CD8-positive, alpha-beta T cell (primary cell): ENCODE measurements at places on chromosomes 6 and 20.

DNA sequence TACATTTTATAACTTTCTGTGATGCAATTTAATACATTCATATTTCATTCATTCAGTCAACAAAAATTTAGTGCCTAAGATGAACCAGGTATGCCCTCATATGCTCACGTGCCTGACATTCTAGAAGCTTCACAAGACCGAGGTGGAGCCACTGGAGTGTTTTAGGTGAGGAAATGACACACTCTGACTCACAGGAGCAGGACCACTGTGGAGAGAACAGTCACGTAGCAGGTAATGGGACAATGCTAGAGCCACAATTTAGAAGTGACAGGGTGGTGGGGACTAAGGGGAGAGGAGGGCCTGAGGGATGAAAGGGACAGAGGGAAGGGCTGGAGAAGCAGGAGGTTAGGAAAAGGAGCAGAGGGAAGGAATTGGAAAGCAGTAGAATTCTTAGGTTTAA, 17.6 kb upstream of the HLA-A start:
- DNase-seq: no peak

DNA sequence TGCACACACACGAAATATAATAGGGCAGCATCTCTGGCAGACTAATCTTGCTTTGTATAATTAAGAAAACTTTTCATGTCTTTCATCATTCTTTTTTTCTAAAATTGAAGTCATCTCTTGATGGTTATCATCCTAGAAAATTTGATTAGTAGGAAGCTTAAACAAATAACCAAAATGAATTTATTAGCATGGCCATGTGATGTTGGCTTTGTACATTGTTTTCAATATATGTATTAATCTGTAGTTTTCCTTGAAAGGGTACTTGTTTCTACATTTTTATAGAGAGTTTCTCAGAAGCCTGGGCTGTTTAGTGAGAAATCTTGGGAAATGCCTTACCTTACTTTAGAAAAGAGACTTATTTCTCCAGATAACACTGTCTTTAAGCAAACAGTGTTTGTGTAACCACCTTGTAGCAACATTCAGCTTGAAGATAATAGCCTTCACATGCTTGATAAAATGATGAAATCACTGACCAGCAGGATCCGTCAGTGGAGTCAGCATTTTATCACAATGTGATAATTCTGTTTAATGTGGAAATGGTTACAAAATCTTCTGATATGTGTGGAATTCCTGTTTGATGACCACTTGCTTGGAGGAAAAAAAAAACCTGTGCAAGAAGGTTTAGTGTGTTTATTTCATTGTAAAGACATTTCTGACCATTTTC, 147.8 kb downstream of the MACROD2 start:
- DNase-seq: no peak

GRCh38 chr6:64146876-64147275, 511.3 kb downstream of the PHF3 start:
- DNase-seq: no peak

DNA sequence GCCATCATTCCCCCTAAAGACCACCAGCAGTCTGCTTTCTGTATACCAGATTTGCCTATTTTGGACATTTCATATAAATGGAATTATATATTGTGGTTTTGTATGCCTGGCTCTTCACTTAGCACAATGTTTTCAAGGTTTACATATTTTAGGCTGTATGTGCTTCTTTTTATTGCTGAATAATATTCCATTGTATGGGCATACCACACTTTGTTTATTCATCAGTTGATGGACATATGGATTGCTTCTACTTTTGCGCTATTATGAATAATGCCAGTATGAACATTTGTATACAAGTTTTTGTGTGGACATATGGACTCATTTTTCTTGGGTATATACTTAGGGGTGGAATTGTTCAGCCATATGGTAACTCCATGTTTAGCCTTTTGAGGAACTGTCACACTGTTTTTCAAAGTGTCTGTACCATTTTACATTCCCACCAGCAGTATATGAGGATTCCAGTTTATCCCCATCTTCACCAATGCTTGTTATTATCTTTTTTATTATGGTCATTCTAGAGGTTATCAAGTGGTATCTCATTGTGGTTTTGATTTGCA, 12.7 kb downstream of the L3MBTL1 start:
- DNase-seq: no peak

- no peak for DNase-seq
Measured at GRCh38 chr6:42201382-42201781, 6.6 kb upstream of the GUCA1B start.

GRCh38 chr20:59194023-59194935, 30.7 kb downstream of the ZNF831 start:
- no peak for DNase-seq

- no peak for DNase-seq
Measured at GRCh38 chr20:46666818-46667515, 15.7 kb upstream of the SLC13A3 start.

- DNase-seq: no peak
Measured at GRCh38 chr6:40906759-40907158, 132.3 kb downstream of the UNC5CL start.

- DNase-seq: no peak
Measured at GRCh38 chr20:4555188-4555890, 166.4 kb upstream of the PRND start.

GRCh38 chr20:63473555-63474449, 1.3 kb upstream of the KCNQ2 start:
- no peak for DNase-seq

- DNase-seq: no peak
Measured at GRCh38 chr6:167764713-167765479, 61.8 kb upstream of the AFDN start.

GRCh38 chr20:17569616-17570346, at the start of gene DSTN:
TSS of gene DSTN (plus strand) at chr20:17570075. CDS start at chr20:17570209, 134 bp downstream.
- peak; percentile 93 for DNase-seq

- no peak for DNase-seq
Measured at GRCh38 chr6:105757512-105758200, 328.5 kb upstream of the PRDM1 start.

DNA sequence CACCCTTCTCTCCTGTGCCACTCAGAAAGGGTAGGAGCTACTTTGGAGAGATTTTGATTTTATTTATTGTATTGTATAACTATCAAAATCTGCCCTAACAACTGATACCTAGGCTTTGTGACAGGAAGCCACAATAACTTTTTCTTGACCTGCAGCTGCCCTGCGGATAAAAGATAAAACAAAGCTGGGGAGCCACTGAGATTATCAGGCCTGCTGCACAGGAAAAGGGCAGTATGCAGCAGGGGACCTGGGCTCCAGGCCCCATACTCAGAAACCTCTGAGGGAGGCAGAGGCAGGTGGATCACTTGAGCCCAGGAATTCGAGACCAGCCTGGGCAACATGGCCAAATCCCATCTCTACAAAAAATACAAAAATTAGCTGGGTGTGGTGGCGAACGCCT, 980 bp upstream of the SNX21 start:
- no peak for DNase-seq

DNA sequence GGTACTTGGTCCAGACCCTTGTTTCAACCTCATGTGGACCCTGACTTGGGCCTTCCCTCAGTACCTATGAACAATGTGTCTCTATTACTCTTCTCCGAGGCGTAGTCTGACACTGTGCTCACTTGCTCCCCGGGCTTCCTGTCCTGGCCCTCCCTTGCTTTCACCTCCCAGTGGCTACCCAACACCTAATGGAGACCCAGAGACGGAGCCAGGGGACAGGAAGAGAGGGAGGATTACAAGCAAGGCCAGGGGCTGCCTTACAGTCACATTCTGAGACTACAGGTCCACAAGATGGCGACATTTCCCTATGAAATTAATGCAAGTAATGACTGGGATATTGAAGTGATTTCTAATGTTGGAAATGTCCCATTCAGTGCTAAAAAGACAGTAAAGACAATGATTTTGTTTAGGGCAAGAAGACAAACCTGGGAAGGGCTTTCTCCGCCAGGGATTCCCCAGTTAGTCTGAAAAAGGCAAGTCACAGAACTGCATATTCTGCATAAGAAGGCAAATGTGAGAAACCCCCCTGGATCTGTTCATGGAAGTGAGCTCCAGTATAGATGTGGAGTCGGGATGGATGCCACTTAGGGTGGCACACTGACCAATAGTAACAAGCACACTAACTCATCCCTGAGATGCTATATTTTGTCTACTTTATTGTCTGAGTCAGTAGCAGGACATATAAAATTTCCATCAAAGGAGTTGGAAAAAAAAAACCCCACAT, 44.0 kb upstream of the ZBTB24 start:
- peak; percentile 68 for DNase-seq

DNA sequence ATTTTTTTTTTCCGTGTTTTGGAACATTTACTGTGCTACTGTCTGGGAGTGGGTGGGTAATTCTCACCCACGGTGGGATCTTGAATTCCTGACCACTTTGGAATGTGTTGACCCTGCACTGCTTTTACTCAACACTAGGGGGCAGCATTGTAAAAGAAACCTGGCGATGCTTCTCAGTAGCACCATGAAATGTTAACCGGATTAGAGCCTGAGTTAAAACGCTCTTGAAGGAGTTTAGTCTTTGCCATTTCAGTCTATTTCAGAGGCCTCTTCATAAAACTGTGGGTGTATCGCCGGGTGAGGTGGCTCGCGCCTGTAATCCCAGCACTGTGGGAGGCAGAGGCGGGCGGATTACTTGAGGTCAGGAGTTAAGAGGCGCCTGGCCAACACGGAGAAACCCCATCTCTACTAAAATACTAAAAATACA, 114.4 kb upstream of the PRND start:
- DNase-seq: peak; percentile 70

- no peak for DNase-seq
Measured at GRCh38 chr6:14513496-14514393, 396.2 kb downstream of the CD83 start.

- no peak for DNase-seq
Measured at GRCh38 chr20:63321148-63321831, 28.3 kb downstream of the COL20A1 start.

DNA sequence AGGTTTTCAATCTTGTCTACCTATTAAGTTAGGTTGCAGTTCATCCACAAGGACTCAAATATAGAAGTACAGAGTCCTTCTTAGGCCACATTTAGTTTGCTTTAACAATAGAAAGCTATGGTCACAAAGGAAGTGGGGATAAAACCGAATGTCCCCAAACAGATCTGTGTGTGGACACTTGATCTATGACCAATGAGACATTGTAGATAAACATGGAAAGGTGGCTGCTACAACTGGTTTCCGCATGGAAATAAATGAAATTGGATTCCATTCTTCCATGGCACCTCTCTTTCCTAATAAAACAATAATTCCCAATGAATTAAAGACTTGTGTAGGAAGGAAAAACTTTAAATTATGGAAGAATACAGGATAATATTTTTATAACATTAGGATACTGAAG, 20.4 kb upstream of the DOK5 start:
- DNase-seq: no peak

- no peak for DNase-seq
Measured at GRCh38 chr20:37943033-37943432, 40.1 kb downstream of the VSTM2L start.

DNA sequence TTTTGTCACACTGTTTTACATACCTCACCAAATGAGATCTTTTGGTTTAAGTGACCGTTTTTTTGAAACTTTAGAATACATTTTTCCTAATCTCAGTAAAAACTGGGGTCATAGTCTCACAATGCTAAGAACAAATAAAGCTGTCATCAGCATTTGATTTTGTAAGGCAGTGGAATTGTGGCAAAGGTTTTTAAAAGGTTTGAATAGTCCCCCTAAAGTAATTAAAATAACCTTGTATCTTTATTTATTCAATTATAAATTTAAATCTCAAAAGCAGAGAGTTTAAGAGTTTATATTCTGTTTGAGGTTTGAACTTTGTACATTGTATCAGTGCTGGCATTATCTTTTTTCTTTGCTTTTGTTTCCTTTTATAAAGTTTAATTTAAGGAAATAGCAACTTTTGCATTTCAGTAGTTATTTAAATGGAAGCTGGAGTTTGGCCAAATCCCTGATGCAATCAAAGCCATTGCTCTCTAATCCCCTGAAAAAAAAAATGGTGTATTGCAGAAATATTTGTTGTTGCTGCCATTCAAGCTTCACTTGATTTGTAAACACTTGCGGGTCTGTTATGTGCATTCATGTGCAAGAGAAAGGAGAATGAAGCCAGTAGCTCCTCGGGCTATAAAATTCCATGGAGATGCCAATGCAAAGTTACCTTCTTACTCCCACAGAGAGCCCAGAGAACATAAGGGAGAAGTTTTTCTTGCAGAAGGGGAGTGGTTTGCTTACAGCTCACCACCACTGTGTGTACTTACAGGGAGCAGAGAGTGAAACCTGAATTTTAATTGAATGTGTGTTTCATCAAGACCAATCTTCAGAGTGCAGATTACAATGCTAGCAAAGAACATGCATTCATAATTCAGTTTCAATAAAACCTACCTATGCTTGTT, 391.8 kb downstream of the ARHGAP18 start:
- no peak for DNase-seq

GRCh38 chr6:116268589-116269293, 11.0 kb downstream of the TSPYL1 start:
- peak; percentile 69 for DNase-seq

GRCh38 chr6:101118136-101118396, 236.9 kb upstream of the ASCC3 start:
- no peak for DNase-seq

DNA sequence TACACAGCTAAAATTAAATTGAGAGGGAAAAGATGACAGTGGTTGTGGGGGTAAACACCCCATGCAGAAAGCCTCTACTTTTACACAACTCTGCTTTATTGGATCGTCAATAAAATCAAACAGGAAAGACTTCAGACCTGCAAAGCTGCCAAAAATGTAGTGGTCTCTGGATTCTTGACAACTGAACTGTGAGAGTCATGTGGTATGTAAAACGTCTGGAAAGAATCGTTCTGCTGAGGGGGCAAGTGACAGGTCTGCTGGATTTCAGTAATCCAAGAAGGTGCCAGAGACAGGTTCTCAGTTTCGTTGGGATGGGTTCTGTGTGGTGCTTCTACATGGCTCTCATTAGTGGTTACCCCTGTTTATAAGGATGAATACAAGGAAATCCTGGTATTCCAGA, 63.3 kb downstream of the TSPYL4 start:
- DNase-seq: no peak

DNA sequence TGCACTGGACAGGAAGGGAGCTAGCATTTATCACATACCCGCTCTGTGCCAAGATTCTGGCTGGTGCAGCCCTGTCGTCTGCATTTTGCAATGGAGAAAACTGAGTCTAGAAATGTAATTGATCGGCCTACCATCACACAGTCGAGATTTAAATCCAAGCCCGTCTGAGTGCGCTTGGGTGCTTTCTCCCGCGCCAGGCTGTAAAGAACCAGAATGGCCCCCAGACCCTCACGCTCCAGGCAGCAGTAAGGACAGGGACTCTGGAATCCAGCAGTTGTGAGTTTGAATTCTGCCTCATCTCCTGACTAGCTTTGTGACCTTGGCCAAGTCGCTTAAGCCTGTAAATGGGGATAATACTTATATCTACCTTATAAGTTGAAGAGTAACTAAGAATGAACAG, 10.8 kb downstream of the DYNLRB1 start:
- no peak for DNase-seq

DNA sequence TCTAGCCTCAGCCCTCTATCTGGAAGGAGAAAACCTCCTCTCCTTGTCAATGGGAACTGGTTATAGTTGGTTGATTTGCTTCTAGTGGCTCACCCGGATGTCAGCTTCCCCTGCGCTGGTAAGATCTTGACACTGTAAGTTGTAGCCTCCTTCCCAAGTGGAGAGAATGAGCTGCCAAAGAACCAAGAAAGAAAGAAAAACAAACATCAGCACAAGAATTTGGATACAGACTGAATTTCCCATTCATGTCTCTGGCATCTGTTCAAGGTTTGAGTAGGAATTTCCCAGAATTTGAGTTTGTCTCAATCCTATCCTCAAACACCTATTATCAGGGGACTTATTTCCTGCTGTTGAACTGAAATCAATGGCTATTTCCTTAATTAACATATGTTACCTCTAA, 44.1 kb downstream of the ELOVL2 start:
- DNase-seq: no peak
